ENCODE measurements at places on chromosomes 5 and 9.

DNA sequence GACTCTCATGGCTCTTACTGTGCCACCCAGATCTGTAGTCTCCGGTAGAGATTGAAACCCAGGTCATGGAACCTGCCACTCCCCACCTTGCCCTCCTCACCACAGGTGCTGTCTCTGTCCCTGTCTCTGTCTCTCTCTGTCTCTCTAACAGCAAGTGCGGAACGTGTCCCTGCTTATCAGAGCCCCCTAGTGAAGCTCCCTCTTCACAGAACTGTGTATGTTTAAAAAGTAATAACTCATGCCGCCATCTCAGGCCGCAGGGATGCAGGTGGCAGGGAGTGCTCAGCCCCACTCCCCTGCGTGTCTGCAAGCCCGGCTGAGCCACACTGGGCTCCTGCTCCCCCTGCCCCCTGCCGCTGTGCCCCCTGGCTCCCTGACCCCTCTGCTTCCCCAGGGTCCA is 43.8 kb downstream of the UNC5A start:
- DNase-seq: no peak

DNA sequence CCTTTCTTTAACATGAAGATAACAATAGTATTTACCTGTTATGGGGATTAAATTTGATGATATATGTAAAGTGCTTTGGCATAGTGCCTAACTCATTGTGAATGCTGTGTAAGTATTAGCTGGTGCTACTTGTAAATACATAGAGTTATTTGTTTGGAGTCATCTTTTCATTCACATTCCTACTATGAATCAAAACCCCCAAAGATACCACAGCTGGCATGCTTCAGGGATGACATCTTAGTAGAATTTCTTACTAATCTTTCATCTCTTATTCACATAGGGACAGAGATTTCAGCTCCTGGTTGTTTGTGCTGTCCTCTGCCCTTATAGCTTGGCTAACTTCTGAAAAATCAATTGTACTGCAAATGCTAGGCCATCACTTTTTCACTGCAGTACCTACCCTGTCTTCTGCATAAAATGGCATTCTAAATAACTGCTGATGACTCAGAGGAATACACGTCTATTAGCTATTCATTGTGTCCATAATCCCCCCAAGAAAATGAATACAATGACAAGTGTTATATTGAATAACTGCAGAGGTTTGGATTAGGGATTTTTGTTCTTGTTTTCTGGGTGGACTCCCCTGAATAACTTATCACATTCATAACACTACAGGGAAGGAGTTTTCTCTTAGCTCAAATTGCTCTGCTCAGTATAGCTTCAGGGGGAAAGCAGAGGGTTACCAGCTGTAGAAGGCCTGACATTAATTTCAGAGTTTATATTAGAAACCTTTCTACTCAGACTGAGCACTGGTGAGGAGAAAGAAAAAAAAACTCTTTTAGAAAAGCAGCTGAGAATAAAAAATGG is 192.2 kb upstream of the C9orf72 start:
- no peak for DNase-seq

GRCh38 chr5:52771343-52772039 is 16.2 kb upstream of the ITGA1 start:
- no peak for DNase-seq

- DNase-seq: peak; percentile 75
These were observed 505 bp downstream of the RPS14 start for GRCh38 chr5:150448952-150449516.

GRCh38 chr9:104240890-104241289 is 146.8 kb downstream of the SMC2 start:
- DNase-seq: no peak

- peak; percentile 63 for DNase-seq
These were observed 90.7 kb downstream of the PTCH1 start for GRCh38 chr9:95425910-95426551.
